ENCODE measurements at places on chromosomes 3 and 15.

DNA sequence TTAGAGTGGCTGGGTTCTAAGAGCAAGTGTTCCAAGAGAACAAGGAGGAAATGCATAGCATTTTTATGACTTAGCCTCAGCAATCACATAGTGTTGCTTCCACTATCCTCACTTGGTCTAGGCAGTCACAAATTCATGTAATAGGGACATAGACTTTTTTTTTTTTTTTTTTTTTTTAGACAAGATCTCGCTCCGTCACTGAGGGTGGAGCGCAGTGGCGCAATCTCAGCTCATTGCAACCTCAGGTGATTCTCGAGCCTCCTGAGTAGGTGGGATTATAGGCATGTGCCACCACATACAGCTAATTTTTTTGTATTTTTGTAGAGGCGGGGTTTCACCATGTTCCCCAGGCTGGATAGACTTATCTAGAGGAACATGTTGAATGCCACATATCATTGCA, 4.7 kb upstream of the GNB4 start:
- DNase-seq, result no peak

DNA sequence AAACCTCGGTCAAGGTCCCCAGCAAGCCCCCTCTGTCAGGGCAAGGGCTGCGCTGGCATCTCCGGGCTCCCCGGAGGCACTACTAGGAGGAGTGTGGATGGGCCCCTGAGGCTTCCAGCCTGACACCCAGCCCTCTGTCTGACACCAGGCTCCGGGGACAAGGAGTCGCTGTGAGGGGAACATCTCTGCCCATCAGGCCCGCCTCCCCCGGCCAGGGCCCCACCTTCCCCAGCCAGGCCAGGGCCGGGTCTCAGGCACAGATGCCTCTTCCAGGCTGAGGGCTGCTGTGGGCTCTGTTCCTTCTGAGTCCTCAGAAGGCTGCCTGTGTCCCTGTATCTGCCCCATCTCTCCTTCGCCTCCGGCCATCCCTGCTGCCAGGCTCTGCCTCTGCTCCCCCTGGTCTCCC, 15.8 kb downstream of the CSPG4 start:
- no peak for DNase-seq

DNA sequence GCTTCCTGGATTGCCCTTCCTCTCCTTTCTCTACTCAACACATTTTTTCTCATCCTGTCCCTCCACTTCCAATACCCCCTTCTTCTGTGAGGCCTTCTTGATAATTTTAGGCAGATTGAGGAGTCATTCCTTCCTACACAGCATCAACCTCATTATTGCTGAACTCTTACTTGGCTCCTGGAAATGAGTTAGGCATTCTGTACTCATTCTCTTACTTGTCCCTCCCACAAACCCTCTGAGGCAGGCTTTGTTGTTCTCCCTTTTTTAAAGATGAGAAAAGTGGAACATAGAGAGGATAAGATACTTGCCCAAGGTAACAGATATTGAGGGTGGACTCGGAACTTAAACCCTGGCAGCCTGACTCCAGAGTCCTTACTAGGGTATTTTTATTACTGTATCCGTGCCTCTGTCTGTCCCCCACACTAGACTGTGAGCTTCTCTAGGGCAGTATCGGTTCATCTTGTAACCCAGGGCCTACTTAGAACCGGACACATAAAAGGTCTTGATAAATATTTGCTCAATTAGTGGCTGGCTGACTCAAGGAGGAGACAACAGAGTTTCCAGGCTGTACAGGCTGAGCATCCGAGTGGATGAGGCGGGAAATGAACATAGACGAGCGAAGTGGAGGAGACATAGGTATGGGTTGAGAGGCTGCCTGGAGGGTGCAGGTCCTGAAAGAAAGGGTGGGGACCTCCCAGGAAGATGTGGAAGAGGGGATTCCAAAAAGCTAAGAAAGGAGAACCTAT, 148.7 kb upstream of the ATP2B2 start:
- no peak for DNase-seq

GRCh38 chr3:29451920-29452319, 171.0 kb downstream of the RBMS3 start:
- no peak for DNase-seq

DNA sequence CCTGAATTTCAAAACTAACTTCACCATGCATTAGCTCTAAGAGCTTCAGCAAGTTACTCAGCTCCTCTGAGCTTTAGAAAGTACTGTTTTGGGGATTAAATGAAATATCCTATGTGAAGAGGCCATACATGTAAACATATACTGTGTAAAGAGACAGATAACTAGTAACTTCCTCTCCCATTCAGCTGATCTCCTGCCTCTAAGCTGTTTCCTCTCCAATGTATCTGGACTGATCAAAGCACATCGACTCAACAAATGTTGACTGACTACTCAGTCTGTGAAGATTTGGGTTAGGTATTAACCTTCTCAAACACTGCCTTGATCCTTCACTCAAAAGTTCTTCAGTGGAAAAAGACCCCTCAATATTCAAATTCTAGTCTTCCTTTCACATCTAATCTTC, 82.0 kb downstream of the BOC start:
- DNase-seq, result no peak

DNA sequence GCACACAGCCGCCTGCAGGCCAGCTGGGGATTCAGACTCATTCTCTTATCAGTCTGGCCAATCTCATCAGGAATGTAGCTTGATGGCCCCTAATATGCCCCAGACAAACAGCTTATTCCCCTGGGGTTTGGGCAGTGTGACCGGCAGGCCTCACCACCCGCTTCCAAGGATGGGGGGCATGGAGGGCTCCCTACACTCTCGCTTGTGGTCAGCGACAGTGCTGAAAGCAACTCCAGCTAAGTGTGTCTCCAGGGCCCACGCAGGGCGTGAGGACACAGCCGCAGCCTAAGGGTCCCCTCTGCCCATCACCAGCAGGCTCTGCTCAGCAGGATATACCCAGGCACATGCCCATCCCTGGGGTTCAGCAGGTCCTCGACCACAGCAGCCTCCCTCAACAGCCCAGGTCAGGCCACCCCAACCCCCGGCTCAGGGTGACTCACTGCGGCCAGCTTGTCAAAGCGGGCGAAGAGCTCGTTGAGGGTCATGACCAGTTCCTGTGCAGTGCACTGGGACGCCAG, 116.7 kb downstream of the ADCY5 start:
- no peak for DNase-seq

- no peak for DNase-seq
Measured at GRCh38 chr3:28315711-28316110, 32.8 kb upstream of the ZCWPW2 start.

- DNase-seq, result no peak
Measured at GRCh38 chr3:195512798-195513345, 30.3 kb downstream of the PPP1R2 start.

GRCh38 chr15:78955355-78955754, 10.5 kb upstream of the CTSH start:
- no peak for DNase-seq

- no peak for DNase-seq
Measured at GRCh38 chr3:194275291-194275690, 75.8 kb downstream of the CPN2 start.

DNA sequence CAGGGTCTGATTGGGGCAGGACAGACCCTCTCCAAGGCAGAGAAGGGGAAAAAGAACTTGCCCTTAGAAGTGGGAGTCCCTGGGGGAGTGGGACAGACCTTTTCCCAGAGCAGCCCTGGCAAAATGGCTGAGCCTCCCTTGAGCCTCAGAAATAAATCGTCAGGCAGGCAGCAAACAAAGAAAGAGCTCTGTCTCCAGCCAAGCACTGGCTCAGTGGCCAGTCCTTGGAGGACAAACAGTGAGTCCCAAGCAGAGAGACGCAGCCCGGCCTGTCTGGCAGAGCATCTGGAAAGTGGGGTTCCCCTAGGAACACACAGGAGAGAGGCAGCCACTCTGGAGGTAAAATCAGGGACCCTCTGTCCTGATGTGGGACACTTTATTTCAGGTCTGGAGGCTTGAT, 1.8 kb downstream of the SLC6A1 start:
- DNase-seq, result no peak

DNA sequence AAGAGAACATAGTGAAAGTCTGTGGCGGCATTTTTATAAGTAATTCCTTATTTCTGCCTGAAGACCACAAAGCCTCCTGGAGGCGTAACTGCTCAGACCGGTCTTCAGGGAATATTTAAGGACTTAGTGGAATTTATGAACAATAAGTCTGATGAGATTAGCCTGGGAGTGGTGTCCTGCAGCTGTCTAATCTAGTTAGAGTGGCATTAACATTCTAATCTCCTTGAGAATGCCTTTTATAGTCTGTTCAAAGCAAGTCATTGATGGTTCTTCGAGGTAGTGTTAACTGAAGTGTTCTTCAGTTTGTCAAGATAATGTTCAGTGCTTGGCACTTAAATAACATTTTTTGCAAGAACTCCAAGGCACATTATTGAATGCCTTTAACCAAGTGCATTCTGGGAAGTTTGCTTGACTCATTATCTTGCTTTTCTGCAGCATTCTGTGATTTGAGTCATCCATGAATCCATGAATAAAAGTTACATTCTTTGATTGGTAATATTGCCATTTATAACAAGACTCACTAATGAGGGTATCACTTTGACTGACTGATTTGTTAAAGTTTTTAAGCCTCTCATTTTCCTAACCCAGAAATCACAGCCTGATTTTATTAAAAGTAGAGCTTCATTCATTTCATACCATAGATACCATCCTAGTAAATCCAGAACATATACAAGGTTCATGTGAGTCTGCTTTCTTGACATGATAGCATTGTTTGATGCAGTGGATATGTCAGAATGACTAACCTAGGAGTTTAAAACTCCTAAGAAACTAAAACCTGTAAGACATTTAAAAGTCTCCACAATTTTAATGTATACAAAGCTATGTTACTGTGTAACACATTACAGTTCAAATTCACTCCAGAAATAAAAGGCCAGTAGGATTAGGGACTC, 12.5 kb downstream of the RBM5 start:
- DNase-seq, result no peak

DNA sequence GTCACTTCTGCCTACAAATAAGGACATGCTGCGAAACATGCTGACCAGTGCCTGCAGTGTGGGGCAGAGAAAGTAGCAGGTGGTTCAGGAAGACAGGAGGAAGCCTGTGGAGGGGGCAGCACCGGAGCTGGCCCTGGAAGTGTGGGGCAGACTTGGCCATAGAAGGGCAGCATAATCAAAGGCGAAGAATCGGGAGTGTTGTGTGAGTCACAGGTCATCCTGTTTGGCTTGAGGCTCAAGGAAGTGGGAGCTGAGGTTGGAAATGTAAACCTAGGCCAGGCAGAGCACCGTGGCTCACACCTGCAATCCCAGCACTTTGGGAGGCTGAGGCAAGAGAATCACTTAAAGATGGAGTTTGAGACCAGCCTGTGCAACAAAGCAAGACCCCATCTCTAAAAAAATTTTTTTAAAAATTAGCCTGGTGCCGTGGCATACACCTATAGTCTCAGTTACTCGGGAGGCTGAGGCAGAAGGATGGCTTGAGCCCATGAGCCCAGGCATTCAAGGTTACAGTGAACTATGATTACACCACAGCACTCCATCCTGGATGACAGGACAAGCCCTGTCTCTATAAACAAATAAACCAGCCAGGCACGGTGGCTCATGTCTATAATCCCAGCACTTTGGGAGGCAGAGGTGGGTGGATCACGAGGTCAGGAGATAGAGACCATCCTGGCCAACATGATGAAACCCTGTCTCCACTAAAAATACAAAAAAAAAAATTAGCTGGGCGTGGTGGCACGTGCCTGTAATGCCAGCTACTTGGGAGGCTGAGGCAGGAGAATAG, 54.0 kb downstream of the FAM43A start:
- DNase-seq, result no peak

DNA sequence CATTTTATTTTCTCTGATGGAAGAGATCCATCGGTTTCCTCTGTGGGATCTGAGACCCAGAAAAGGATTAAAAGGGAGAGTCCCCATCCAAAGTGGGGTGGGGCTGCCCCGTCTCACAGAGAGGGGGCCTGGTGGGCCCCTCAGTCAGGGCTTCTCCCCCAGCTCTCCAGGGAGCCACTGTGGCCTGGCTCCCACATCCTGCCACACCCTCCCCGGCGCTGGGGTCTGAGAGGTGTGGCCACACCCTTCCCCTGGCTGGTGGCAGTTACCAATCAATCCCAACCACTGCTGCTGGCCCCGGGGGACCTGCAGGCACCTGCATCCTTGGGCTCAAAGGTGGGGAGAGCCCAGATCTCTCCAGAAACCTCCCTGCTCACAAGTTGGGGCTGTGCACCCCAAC, 161.8 kb upstream of the IQSEC1 start:
- DNase-seq, result no peak

- DNase-seq, result no peak
Measured at GRCh38 chr3:65875393-65876027, 163.2 kb downstream of the MAGI1 start.

DNA sequence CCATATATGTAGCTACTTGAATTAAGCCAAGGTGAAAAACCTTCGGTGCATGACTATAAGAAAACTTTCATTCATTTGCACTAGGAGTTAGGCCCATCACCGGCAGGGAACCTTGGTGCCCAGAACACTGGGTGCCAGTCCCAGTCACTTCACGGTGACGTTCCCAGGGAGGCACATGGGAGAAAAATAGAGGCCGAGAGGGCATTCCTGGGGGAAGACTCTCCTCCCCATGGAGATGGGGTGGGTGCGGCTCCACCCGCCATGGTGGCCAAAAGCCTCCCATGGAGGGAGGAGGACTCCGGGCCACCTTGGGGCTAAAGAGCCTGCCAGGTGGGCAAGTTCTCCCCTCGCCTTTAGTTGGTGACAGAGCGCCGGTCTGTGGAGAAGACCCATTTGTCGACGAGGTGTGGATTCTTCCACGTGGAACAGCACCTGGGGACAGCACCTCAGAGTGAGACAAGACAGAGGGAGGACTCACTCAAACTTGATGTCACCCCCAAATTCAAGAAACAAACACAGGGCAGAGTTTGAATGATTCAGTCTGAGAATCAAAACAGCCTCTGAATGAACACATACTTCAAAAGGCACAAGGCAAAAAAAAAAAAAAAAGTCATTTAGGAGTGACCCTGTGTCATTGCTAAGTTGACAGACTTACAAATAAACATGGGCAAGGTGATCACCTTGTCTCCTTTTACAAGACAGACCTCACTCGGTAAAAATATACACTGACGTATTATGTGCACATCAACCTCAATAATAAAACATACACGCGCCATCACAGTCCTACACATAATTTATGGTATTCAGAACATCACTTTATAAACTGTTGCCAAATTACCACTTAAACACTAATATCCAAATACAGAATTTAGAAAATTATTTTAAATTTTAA, 38.6 kb downstream of the ZXDC start:
- DNase-seq, result no peak

GRCh38 chr3:12773710-12774086, 14.6 kb upstream of the TMEM40 start:
- no peak for DNase-seq

DNA sequence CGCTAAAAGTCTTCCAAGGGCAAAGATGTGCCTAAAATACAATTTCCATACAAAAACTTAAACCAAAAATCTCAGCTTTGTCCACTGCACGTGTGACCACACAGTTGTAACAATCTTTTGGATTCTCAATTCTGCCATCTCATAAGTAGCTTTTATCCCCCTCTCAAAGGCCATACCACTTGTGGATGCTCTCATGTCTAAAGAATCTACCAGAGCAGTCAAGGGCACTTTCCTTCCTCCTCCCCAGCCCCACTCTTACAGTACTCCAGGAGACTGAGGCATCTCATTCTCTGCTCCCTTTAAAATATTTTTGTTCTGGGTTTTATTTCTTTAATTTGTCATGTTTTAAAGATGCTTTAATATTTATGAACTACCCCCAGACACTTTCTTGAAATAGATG, 102.3 kb upstream of the PFN2 start:
- DNase-seq, result no peak
